ENCODE measurements at places on chromosomes 7 and 10.

DNA sequence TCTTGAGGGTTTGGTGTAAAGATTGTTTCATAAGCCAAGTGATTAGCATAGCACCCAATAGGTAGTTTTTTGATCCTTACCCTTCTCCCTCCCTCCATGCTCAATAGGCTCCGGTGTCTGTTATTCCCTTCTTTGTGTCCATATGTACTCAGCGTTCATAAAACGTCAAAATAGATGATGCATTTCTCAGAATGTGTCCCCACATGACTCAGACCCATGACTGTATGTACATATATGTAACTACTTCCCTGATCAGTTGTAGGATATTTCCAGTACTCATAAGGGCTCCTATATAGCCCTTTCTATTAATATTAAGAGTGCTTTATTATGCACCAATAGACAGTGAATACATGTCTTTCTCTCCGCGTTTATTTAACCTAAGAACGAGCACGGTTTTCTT is 466.9 kb downstream of the KIF20B start:
- DNase-seq: no peak

- no peak for DNase-seq
Observed at GRCh38 chr10:92993699-92994272, 66.8 kb upstream of the CYP26C1 start.

DNA sequence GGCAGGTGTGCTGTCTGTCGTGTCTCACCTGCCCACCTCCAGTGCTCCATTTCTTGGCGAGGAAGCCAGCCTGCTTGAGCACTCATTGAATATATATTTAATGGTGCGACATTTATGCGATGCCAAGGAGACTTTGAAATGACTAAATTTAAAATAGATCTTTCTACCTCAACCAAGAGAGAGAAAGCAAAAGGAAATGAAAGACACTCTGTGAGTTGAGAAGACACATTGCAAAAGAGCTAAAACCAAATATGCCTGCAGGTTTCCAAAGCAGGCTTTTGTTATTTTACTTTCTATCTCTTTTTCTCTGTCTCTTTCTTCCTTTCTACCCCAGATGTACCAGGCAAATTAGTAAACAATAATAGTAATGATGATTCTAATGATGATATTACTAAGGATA is 53.6 kb upstream of the AOAH start:
- no peak for DNase-seq

DNA sequence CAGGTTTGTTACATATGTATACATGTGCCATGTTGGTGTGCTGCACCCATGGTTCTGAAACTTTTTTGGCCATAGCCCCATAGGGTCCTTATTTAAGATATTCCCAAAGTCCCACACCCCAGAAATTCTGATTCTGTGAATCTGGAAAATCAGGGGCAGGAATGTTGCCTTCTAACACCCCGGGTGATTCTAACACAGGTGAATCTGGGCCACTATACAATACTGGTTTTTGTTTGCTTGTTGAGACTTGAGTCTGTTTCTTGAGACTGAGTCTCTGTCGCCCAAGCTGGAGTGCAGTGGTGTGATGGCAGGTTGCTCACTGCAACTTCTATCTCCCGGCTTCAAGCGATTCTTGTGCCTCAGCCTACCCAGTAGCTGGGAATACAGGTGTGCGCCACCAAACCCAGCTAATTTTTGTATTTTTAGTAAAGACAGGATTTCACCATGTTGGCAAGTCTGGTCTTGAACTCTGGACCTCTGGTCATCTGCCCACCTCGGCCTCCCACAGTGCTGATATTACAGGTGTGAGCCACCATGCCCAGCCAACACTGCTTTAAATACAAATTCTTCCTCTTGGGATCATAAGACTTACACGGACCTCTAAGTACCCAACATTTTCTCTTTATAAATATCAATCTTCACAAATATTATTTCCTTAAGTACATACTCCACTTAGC is 16.9 kb upstream of the PHYH start:
- no peak for DNase-seq

DNA sequence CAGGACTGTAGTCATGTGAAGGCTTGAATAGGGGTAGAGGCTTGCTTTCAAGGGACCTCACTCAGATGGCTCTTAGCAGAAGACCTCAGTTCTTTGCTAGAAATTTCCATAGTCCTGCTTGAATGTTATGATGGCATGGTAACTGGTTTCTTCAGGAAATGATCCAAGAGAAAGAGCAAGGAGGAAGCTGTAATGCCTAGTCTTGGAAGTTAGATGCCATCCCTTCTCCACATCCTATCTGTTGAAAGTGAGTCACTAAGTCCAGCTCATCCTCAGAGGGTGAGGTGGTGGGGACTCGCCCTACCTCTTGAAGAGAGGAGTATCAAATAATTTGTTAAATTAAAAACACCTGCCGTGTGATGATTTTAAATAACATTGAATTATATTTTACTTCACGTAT is 4.6 kb downstream of the MGAM start:
- DNase-seq: no peak

- DNase-seq: no peak
Observed at GRCh38 chr10:83410570-83410969, 728.7 kb upstream of the GHITM start.

DNA sequence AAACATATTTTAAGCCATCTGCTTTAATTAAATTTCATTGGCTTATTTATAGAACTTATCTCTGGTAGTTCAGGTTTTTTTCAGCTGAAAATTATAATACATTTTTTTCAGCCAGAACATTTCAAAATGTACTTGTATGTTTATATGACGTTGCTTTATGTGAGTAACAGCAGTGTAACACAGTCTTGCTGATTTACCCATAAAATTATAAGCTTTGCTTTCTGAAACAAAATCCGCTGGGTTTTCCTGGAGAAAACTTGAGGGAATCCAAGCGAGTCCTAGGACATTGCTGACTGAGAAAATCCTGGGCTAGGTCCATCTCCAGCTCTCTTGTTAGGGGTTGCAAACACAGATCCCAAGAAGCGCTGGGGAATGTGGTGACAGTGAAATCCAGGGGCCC is 112.2 kb upstream of the GATA3 start:
- no peak for DNase-seq

- DNase-seq: no peak
Observed at GRCh38 chr10:127534496-127534895, 14.6 kb upstream of the NPS start.

DNA sequence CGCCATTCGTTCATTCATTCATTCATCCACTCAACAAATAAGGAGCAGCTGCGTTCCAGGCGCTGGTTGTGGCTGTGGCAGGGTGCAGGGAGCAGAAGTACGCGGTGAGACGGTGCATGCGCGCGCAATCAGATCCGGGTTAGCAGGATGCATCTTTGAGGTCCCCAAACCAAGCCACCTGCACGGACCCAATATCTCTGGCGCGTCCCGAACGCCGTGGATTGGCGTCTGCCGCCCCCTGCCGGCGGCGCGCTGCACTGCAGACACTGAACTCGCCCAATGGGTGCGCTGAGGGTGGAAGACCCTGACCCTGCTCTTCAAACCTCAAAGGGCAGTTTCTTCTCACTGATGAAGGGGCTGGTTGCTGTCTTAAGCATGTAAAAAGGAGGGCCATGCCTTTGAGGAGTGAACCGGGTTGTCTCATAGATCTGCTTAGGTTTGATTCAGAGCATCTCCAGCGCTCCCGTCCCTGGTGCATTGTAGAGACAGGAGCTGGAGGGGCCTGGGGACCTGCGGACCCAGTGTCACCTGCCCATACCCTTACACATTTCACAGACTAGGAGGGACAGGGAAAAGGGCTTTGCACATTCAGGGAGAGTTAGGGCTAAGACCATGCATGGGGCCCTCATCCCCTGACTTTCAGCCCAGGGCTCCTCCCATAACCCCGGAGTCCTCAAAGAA is 102.5 kb downstream of the RAMP3 start:
- peak; percentile 23 for DNase-seq

- peak; percentile 34 for DNase-seq
Observed at GRCh38 chr7:127447326-127447945, 54.9 kb upstream of the ZNF800 start.

- DNase-seq: no peak
Observed at GRCh38 chr7:64888901-64889685, 14.0 kb upstream of the ZNF273 start.

DNA sequence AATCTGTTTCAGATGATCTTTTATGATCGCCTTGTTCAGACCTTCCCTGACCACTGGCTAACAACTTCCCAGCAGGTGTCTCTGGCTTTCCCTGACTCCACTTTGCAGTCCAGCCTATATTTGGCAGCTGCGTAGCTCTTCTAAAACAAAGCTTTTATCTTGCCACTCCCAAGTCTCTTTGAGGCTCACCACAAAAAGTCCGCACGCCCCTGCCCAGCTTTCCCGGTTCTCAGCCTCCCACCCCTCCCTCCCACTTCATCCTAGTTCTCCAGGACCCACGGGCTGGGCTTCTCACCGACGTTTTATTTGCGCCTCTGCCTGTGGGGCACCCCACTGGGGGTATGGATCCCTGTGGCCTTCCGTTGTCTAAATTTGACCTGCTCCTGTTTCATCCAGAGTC is 58.9 kb upstream of the USP6NL start:
- no peak for DNase-seq

DNA sequence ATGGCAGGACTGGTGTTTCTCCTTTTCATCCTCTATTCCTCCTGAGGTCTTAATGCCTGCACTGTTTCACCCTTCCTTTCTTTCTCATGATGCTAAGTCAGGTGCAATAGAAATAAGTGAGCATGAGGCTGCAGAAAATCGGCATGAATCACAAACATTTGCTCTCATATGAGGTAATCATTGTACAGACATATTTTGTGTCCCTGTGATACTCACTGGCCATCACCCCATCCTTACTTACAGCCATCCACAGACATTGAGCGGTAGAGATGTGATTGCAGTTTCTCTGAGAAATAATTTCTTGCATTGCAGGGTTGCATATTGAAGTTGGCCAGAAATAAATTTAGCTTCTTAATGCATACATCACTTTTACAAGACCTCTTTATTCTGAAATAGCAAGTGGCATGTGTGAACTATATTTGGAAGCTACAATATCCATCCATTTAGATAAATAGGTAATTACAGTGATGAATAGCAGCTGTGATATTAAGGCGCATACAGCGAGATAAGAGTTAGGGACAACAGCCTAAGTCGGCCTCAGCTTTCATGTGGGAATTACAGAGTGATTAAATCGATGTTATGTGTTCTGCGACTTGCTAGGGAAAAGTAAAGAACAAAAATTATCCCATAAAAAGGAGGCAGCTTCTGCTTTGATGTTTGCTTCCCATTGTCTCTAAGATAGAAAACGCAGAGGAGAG is 612.6 kb downstream of the SORCS3 start:
- no peak for DNase-seq

Data from KG1 (cell line).